ENCODE measurements at places on chromosomes 6 and 20. TPM values are rescaled to one million over a fixed set of nuclear protein-coding genes. Genes with fewer than 3 reads are reported as not detected.

- no peak for DNase-seq
Measured at GRCh38 chr20:872855-873520, 39.5 kb downstream of the FAM110A start.

DNA sequence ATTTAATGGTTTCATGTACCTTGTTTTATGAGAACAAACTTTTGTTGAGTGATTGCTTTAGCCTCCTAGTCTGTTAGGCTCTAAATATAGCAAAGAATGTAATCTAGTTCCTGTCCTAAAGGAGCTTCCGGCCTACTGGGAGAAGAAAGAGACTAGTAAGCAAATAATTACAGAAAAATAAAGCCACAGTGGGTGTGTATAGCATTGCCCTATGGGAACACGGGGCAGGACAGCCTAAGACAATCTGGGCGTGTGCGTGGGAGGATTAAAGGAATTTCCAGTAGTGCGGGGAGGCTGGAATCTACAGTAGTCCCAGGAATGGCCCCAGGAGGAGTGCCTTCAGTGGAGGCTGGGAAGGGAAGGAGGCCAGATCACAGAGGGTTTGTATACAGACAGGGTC is 98.1 kb upstream of the AKAP12 start:
- peak; percentile 50 for DNase-seq

GRCh38 chr6:98980819-98981218 is 33.1 kb upstream of the FBXL4 start:
- no peak for DNase-seq

Gene GNMT
- 10.9 TPM for total RNA-seq

DNA sequence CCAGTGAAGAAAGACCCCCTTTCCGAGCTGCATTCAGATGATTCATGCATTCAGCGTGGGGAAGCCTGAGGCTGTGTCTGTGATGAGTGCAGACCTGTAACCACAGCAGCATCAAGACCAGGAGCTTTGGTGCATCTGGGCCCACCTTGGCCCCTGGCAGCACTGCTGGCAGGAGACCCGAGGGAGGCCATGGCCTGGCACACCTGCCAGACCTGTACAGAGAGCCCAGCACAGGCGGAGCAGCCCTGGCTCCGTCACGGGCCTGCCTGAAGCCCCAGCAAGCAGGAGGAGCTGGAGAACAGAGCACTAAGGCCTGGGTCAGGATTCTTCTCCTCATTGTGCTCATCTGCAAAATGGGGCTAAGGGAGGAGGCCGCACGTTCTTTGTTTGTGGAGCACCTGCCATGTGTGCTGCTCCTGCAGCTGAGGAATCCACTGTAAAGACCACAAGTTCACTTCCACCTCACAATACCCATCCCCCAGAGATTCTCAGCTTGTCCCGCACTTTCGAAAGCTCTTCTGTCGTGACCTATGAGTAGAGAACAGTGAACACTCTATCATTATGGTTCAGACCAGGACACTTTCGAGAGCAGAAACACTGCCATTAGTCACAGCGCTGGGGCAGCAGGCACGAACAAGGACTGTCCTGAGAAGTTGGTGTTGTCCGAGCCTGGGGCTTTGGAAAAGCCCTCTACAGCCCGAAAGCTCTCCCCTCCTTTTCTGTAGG is 144.4 kb upstream of the CST7 start:
- no peak for DNase-seq

GRCh38 chr6:129717277-129717676 is 7.3 kb upstream of the ARHGAP18 start:
- no peak for DNase-seq

Gene MOXD1
- total RNA-seq: 1.00 TPM

DNA sequence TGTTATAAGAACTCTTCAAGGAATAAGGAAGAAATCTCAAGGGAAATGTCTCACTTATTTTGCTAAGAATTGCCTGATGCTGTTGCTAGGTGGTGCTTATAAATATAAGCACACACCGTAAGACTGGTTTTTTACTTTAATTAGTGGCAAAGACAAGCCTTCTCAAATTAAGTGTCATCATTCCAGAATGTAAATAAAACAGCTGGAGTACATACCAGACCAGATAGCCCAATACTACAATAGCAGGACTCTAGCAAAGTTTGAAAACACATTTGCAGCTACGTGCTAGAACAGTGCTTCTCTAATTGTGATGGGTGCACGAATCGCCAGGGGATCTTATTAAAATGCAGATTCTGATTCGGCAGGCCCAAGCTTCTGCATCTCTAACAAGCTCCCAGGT is 6.8 kb downstream of the CNKSR3 start:
- DNase-seq: no peak

Gene FLRT3
- total RNA-seq: 0.16 TPM

Gene SPATS1
- not detected for total RNA-seq

Gene MLN
- not detected for total RNA-seq

Gene CST3
- 459 TPM for total RNA-seq

- DNase-seq: no peak
Measured at GRCh38 chr20:58511364-58511763, 3.8 kb downstream of the APCDD1L start.

- DNase-seq: no peak
Measured at GRCh38 chr6:109628158-109629000, 62.6 kb downstream of the AK9 start.

Gene NOX3
- total RNA-seq: not detected

GRCh38 chr6:56833127-56833791 is 121.6 kb upstream of the BEND6 start:
- DNase-seq: no peak

Gene CLIC5
- 353 TPM for total RNA-seq

Gene CSNK2A1
- total RNA-seq: 130 TPM

DNA sequence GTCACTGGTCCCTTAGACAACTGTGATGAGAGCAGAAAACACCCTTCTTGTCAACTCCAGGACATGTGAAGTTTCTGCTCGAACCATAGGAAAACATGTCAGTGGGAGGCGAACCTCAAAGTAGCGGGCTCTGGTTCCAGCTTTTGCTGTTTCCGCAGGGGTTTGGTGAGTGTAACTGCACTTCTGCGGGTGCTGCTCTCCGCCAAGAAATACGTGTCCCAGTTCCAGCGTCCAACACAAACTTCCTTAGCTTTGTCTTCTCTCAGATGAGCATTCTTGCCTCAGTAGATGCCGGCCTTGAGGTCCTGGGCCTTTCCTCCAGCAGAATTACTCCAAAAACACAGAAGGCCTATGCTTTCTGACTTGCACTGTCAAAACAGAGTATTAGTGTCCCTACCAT is 156.3 kb downstream of the FNDC1 start:
- no peak for DNase-seq

- DNase-seq: no peak
Measured at GRCh38 chr20:50133474-50134217, 19.9 kb downstream of the PEDS1 start.

Data from heart right ventricle (tissue), 16 donors.